ENCODE measurements at places on chromosomes 7 and 10.

GRCh38 chr7:93968911-93969620 lies 35.1 kb downstream of the BET1 start:
- no peak for DNase-seq

GRCh38 chr10:133154996-133155778 lies 4.8 kb upstream of the KNDC1 start:
- no peak for DNase-seq

- no peak for DNase-seq
Measured at GRCh38 chr7:128407751-128408708, 1.8 kb downstream of the IMPDH1 start.

GRCh38 chr10:48343921-48344598 lies 37.6 kb downstream of the MAPK8 start:
- no peak for DNase-seq

DNA sequence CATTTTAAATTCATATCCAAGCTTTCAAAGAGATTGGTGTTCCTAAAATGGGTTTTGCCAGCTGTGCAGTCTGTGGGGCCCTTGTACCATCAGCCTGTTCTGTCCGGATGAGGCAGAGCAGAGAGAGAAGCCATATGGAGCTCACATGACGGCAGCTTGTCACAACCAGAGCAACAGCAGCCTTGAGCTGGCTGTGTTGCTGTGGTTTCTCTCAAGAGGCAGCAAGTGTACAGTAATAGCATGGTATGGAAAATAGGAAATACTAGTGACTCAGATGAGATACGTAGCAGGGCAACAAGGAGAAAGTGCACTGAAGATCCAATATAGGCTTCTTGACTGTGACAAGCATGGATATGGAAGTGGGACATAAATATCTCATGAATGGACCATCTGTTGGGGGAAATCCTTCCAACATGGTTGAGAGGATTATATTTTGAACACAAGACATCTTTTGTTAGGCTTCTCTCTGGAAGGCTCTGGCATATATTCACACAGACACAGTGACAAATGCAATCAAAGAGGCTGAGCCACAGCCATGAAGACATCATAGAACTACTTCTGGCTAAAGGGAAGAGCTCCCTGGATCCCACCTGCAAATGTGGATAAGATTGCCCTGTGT lies 251.0 kb upstream of the TAC1 start:
- DNase-seq = no peak

DNA sequence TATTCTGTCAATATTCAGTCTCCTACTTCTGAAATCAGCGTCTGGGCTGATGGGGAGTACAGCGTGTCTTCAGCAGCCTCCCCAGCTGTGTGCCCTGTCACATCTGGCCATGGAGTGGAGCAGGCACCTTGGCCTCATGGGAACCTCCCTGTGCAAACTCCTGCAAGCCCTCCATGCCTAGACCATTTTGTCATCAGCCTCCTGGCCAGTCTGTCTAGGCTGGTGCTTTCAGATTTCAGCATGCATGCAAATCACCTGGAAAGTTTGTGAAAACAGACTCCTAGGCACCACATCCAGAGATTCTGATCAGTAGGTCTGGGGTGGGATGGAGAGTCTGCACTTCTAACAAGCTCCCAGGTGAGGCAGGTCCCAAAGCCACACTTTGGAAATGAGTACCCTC lies 26.2 kb upstream of the CCSER2 start:
- no peak for DNase-seq

DNA sequence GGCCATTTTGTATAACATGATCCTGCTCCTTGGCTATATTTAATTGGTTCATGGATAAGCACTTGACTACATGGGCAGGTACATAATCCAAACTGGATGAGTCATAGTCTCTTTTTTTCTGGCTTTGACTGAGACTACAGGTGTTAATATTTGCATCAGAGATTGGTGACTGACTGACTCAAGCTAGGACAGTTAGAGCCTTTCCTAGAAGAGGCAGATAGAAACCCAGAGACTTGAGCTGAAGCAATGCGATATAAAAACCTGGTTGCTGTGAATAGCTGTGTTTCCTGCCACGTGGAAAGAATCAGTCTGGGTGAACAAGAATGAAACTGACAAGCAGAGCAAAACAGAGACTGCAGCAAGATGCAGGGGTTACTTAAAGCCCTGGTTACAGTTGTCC lies 81.0 kb downstream of the SAMD9 start:
- peak; percentile 1 for DNase-seq

DNA sequence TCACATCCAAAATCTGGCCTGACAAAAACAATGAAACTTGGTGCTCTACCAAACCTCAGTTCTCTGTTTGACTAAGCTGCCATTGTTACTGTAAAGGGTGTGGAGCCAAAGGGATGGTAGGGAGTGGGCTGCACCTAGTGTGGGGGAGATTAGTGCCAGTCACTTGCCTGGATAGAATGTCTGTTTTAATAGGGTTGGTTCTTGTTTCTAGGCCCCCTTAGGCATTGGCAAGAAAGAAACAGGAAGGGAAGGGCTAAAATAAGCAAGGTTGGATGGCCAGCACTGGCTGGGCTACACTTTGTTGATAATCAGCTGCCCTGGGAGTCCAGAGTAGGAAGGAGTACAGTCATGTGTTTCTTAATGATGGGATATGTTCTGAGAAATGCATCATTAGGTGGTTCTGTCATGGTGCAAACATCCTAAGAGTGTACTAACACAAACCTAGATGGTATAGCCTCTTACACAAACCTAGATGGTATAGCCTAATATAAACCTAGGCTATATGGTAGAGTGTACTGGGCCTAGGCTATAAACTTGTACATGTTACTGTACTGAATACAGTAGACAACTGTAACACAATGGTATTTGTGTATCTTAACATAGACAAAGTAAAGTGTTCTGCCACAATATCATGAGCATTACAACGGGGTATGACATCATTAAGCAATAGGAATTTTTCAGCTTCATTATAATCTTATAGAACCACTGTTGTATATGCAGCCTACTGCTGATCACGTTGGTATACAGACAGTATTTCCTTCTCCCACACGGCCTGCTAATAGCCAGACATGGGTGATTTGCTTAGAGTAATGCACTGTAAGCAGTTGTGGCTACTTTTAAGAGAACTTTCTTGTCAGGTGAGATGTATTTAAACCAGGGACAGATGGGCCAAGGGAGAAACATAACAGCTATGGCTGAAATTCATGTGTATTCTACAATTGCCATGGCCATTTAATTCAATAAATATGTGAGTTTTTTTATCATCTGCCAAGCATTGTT lies 15.4 kb downstream of the BBIP1 start:
- DNase-seq = no peak

DNA sequence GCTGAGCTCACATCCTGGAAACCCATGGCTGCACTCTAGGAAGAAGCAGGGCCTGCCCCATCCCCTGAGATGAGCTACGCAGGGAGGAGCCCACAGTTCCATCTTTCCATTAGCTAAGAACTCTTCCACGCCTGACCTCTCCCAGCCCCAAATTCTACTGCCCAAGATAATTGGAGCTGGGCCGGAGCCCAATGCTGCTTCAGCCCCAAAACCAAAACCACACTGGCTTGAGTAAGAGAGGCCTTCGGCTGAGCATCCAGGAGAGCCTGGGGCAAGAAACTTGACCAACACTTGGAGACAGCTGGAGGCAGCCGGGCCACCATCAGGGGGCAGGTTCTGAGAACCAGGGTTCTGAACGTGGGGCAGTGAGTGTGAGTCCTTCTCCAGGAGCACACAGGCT lies 116.1 kb upstream of the ZMIZ1 start:
- DNase-seq = no peak

DNA sequence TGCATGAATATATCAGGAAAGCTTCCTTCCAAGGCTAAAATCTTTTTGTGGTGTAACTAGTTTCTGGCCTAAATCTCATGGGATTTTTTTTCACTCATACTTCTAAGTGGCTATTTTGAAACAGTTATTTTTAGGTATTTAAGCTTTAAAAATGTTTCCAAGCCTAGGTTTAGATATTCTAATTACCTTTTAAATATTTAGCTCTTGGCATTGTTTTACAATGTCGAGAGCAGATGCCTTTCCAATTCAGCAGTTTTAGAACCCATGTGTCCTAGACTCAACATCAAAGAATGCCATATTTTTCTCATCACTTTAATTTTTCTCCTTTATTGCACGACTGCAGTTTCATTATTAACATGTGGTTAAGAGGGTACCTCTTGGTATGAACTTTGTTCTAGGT lies 27.1 kb upstream of the STOX1 start:
- DNase-seq = no peak

GRCh38 chr7:96233084-96233483 lies 88.8 kb downstream of the SLC25A13 start:
- no peak for DNase-seq

- DNase-seq = no peak
Measured at GRCh38 chr7:115086146-115086841, 164.4 kb downstream of the MDFIC start.

- DNase-seq = peak; percentile 34
Measured at GRCh38 chr7:28062197-28062991, 118.2 kb downstream of the JAZF1 start.

GRCh38 chr10:12944931-12945330 lies 56.6 kb downstream of the CCDC3 start:
- DNase-seq = no peak

GRCh38 chr10:94361171-94361794 lies 1.5 kb downstream of the NOC3L start:
- peak; percentile 36 for DNase-seq

- DNase-seq = no peak
Measured at GRCh38 chr7:153902862-153903261, 149.3 kb upstream of the DPP6 start.

Measured in CD4-positive, alpha-beta T cell treated with Interleukin-12 subunit alpha and Interleukin-12 subunit beta, for 1 hour (primary cell).